ENCODE measurements at places on chromosomes 11 and 22.

GRCh38 chr11:8055091-8055835 lies 25.7 kb upstream of the TUB start:
- DNase-seq, result no peak

- no peak for DNase-seq
Observed at GRCh38 chr22:49613108-49613507, 214.6 kb downstream of the BRD1 start.

DNA sequence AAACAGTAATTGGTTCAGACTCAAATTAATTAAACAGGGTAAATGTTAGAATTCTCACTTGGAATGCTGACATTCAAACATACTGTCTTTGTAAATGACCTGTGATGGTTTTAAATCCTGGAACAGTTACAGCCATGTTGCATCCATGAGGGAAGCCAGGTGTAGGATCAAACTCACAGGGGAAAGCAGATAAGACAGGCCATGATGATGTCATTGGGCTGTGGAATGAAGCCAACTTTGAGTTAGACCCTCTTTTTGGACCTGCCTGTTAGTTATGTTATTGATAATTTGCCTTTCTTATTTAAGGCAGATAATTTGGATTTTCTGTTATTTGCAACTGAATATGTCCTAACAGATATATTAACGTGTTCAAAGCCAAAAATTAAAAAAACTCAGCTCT lies 39.3 kb upstream of the ABTB2 start:
- no peak for DNase-seq

DNA sequence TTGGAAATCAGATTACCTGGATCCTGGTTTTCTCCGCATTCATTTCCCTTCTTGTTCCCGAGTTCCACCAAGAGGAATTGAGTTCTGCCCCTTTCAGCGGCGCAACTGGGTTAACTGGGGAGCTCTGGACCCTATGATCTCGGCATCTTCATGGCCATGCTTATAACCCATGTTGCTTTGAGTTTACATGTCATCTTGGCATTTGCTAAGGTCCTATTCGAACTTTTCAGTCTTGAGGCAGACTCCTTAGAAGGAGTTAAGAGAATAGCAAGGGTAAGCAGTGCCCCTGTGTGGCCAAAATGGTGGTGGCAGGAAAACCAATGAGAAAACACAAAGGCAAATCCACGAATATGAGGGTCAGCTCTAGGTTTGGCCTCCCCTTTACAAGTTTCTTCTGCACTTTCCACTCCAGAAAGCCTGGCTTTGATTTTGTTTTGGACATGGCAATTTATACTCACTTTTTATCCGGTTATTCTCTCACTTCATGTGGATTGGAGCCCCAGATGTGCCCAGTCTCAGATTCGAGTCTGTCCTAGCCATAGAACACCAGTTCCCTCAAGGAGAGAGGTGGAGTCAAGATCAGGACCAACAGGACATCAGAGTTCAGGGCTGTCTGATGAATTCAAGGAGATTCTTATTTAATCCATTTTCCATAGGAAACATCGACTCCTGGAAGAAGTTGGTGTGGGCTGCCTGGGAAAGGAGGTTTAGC lies 55.3 kb upstream of the FBXO3 start:
- peak; percentile 51 for DNase-seq

DNA sequence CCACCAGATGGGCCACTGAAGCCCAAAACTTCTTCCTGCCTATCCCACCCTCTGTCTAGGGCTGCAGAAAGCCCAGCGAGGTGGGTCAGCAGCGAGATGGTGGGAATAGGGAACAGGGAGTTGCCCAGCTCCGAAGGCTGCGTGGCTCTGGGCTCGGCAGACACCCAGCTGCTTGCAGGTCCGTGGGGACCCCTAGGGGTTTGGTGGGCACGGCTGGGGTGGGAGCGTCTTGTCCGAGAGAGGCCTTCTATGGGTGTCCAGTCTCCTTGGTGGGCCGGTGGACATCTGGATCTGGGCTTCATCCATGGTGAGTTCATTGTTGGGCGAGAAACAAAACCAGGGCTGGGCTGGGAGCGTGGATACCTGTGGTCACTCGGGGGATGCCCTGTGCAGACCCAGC lies 1211.0 kb downstream of the BRD1 start:
- no peak for DNase-seq

DNA sequence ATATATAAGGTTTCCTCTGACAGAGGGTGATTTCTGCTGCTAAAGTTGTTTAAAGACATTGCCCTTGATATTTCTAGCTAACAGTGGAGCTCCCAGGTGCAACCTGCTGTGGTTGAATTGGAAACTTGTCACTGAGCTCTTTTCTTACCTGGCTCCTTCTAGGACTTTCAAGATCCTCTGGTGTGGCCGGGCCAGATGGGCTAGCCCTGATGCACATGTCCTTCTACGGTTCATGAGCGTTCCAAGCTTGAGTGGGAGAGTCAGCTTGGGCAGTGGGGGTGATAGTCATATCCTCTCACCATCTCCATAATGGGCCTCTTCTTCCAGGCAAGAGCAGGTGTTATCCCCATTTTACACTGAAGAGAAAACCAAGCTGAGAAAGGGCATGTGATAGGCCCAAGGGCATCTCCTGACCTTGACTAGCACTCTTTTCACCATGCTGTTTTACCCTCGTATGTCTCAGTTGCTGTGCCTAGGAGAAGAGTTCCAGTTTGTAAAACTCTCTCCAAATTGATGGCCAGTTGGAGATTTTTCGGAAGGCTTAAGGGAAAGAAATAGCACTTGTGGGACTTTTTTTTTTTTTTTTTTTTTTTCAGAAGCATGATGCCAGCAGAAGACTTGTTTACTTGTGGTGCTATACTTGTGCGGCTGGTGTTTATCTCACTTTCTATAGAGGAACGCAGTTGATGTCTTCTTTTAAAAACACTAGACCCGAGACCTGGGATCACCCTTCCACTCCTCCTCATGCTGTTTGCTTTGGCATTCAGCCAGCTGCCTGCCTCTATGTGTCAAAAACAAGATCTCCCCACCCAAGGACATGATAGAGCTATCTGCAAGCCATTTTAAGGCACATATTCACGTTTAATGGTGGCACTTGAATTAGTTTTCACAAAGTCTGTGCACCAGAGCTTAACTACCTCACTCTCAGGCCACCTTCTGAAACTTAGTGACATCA lies 32.6 kb downstream of the TEAD1 start:
- DNase-seq, result no peak

- no peak for DNase-seq
Observed at GRCh38 chr22:42338479-42338878, 68.0 kb upstream of the TCF20 start.

DNA sequence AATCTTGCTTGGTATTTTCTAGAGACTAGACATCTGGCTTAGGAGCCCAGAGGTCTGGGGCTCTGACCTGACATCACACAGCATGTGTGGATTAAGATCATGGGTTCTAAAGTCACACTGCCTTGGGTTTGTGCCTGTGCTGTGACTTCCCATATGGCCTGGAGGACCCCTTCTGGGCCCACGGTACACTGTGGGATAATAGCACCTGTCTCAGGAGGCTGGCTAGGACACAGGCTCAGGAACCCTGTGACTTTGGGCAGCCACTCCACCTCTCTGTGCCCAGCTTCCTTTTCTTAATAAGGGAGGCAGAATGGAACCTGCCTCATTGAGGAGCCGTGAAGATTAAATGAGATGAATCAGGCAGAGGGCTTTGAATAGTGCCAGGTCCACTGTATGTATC lies 99.2 kb upstream of the B3GAT1 start:
- DNase-seq, result no peak

GRCh38 chr11:110085255-110085838 lies 7.8 kb upstream of the ZC3H12C start:
- DNase-seq, result no peak

DNA sequence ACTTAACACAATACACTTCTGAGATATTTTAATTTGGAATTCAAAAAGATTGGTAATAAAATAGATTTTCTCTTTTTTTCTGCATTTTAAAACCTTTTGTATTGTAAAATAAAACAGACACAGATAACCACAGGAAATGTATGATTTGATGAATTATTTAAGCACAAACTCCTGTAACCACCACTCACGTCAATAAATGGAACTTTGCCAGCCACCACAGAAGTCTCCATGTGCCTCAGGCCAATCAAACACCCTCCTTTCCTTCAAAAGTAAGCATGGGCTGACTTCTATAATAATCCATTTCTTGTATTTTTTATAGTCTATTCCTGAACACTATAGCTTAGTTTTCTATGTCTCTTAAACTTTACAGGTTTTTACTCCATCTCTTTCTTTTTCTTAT lies 721.7 kb downstream of the DLG2 start:
- no peak for DNase-seq

GRCh38 chr11:7974668-7975067 lies 9.4 kb upstream of the NLRP10 start:
- no peak for DNase-seq

DNA sequence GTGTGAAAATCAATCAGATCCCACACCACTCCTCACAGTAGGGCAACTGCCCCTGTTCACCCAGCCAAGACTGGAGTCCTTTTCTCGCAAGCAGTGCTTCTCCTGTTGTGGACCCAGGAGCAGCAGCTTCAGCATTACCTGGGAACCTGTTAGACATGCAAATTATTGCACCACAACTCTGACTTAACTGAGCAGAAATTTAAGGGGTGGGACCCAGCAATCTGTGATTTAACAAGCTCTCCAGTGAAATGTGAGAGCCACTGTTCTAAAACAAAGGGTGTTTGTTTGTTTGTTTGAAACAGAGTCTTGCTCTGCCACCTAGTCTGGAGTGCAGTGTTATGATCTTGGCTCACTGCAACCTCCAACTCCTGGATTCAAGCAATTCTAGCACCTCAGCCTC lies 591.4 kb downstream of the SOX6 start:
- no peak for DNase-seq
